H1 (cell line): ENCODE measurements at places on chromosomes 2 and 18.

GRCh38 chr2:197209742-197210408 lies 100.7 kb downstream of the ANKRD44 start:
- no peaks in the 10 kb centered on the region for H3K36me3 ChIP-seq
- no peaks in the 10 kb centered on the region for H3K4me1 ChIP-seq
- no peak for DNase-seq
- no peaks in the 10 kb centered on the region for H3K27me3 ChIP-seq
- H3K4me3 ChIP-seq: no peak overlapping the region

DNA sequence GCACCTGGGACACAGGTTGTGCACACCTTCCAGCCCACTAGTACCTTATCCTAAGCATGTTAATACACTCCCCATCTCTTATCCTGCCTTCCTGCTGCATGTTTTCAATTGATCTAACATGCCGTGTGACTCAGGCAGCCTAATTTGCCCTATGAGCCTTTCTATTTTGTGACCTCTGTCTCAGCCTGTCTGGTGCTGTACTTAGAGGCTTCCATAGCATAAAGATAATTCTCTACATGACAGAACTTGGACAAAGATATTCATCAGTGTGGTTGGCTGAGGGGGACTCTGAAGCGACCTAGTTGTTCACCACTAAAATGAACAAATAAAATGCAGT lies 8.6 kb upstream of the TMEM37 start:
- H3K27ac ChIP-seq: no peak overlapping the region
- no peak overlapping the region for H3K4me3 ChIP-seq
- no peaks in the 10 kb centered on the region; the same call in 1 of the 2 replicates for H3K27me3 ChIP-seq
- no peaks in the 10 kb centered on the region for H3K36me3 ChIP-seq
- no peak for DNase-seq
- H3K4me1 ChIP-seq: no peaks in the 10 kb centered on the region; the same call in 1 of the 2 replicates

GRCh38 chr18:36535202-36535935 lies 237.9 kb downstream of the FHOD3 start:
- H3K4me1 ChIP-seq: no peaks in the 10 kb centered on the region
- H3K4me3 ChIP-seq: no peak overlapping the region
- no peak overlapping the region for H3K27ac ChIP-seq

DNA sequence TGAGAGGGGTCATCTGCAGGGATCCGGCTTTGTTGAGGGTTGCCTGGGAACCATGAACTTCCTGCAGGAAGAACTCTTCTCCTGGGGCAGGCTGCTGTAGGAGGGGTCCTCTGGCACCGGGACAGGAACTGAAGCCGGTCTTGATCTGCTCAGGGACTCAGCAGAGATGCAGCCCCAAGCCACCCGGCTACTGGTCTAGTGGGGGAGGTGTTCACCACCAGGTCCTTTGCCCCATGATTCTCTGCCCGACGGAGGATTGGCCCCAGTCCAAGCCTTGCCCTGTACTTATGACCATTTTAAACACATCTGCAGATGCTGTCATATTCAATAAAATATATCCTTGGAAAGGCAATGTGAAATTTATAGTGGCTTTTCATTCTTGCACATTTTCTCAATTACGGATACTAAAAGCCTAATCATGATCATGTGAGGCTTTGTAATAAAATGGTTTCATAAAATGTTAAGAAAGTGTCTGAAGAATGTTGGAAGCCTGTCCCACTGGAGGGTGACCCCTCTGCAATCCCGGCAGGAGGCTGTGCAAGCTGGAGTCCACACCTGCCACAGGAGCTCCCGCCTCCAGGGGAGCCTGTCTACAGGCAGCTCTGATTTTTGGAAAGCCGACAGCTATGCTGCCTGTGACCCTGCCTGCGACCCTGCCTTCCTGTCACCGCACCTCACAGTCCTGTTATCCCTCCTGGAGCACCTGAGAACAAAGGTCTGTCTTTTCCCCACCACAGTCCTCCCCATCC lies 98.8 kb upstream of the TAF1B start:
- H3K4me1 ChIP-seq: no peaks in the 10 kb centered on the region
- no peaks in the 10 kb centered on the region for H3K27me3 ChIP-seq
- DNase-seq: no peak

GRCh38 chr2:156321243-156321904 lies 11.1 kb downstream of the NR4A2 start:
- peak overlapping the region; percentile 61 for H3K4me3 ChIP-seq
- H3K4me1 ChIP-seq: peaks cover 17% of the 10 kb centered on the region
- no peak for DNase-seq
- H3K27ac ChIP-seq: no peak overlapping the region

DNA sequence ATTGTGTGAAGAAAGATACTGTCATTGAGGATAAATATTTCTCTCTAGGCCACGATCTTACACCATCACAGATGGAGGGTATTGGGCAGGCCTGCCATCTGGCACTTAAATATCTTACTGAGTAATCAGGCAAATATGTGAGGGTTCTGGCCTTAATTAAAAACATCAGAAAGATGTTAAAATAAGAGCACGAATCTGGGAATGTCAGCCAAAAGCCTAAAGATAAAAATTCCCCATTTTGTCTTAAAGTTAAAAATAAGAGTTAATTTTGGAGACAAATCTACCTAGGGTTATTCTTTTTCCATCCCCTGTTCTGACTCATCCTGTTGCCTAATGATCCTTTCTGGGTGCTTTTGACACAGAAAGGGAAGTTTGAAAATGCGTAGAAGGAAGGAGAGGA lies 121.0 kb downstream of the SUCLG1 start:
- H3K36me3 ChIP-seq: no peaks in the 10 kb centered on the region
- no peaks in the 10 kb centered on the region for H3K27me3 ChIP-seq
- DNase-seq: no peak
- no peaks in the 10 kb centered on the region for H3K4me1 ChIP-seq
- no peak overlapping the region for H3K27ac ChIP-seq

DNA sequence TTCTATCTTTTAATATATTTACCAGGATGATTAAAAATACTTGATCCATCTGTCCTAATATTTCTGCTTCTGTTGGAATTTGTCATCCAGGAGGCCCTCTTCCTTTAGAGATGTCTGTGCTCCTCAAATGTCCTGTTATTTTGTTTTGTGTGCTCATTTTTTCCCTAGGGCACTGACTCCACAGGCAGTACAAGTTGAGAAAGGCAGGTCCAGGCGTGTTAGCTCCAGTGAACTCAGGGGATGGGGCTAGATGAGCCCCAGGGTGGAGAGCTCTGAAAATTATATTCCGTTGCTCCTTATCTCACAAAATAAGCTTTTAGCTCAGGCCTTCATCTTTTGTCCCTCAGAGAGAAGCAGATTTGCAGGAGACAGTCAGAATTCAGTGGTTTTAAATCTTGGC lies 105.7 kb downstream of the SLC4A3 start:
- DNase-seq: no peak
- H3K36me3 ChIP-seq: no peaks in the 10 kb centered on the region
- peaks cover under 1% of the 10 kb centered on the region for H3K4me1 ChIP-seq
- no peak overlapping the region for H3K27ac ChIP-seq
- H3K4me3 ChIP-seq: no peak overlapping the region

DNA sequence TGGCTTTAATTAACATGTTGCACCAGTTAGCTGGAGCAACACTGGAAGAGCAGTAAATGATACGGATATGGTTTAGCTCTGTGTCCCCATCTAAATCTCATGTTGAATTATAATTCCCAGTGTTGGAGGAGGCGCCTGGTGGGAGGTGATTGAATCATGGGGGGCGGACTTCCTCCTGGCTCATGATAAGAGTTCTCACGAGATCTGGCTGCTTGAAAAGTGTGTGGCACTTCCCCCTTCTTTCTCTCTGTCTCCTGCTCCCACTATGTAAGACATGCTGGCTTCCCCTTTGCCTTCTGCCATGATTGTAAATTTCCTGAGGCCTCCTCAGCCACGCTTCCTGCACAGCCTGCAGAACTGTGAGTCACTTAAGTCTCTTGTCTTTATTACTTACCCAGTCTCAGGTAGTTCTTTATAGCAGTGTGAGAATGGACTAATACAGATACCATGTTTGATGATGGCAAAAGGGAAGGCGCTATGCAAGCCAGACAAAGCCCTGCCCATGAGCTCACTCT lies 963.6 kb downstream of the SOCS6 start:
- H3K27me3 ChIP-seq: no peaks in the 10 kb centered on the region
- H3K4me1 ChIP-seq: no peaks in the 10 kb centered on the region
- no peaks in the 10 kb centered on the region for H3K36me3 ChIP-seq
- H3K4me3 ChIP-seq: no peak overlapping the region

- H3K27ac ChIP-seq: no peak overlapping the region
- H3K4me3 ChIP-seq: no peak overlapping the region
- no peaks in the 10 kb centered on the region for H3K36me3 ChIP-seq
- no peaks in the 10 kb centered on the region for H3K4me1 ChIP-seq
These were observed 21.5 kb upstream of the DYNC2LI1 start for GRCh38 chr2:43752302-43752701.

DNA sequence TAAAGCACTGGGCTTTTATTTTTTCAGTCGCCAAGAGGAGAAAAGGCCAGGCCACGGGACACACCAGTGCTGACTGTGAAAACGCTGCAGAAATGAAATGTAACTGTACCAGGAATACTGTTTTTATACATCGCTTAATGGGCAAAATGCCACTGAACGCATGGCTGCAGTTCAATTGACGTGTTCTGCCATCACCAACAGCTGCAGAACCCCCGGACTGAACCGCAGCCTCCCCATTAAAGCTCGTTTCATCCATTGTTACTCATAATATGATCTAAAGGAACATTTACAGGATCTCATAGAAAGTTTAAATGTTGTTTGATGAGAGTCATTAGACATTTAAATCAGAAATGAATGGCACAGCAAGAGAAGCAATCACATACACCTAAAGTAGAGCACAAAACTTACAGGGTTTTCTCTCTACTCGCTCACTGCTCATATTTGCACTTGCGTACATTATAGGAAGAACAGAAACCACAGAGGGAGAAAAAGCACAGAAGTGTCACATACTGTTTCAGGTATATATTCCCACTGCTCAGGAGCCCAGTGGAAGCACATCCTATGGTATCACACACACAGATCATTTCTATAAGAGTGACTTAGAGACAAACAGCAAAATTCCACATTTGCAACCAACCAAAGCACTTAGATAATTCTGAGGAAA lies 35.3 kb downstream of the TCF4 start:
- H3K4me3 ChIP-seq: no peak overlapping the region
- DNase-seq: no peak
- H3K36me3 ChIP-seq: no peaks in the 10 kb centered on the region
- H3K27ac ChIP-seq: peak overlapping the region; percentile 10; the same call in 1 of the 2 replicates
- H3K4me1 ChIP-seq: peaks cover 3% of the 10 kb centered on the region; the same call in 1 of the 2 replicates

- H3K4me3 ChIP-seq: no peak overlapping the region
- DNase-seq: no peak
- H3K4me1 ChIP-seq: no peaks in the 10 kb centered on the region
- no peak overlapping the region for H3K27ac ChIP-seq
- no peaks in the 10 kb centered on the region for H3K27me3 ChIP-seq
These were observed 7.5 kb upstream of the RMDN2 start for GRCh38 chr2:37917281-37918228.
